NCI-H1694 treated with DMSO at 0.1 percent for 48 hours (cell line): ENCODE measurements at places on chromosomes 6 and 20.

DNA sequence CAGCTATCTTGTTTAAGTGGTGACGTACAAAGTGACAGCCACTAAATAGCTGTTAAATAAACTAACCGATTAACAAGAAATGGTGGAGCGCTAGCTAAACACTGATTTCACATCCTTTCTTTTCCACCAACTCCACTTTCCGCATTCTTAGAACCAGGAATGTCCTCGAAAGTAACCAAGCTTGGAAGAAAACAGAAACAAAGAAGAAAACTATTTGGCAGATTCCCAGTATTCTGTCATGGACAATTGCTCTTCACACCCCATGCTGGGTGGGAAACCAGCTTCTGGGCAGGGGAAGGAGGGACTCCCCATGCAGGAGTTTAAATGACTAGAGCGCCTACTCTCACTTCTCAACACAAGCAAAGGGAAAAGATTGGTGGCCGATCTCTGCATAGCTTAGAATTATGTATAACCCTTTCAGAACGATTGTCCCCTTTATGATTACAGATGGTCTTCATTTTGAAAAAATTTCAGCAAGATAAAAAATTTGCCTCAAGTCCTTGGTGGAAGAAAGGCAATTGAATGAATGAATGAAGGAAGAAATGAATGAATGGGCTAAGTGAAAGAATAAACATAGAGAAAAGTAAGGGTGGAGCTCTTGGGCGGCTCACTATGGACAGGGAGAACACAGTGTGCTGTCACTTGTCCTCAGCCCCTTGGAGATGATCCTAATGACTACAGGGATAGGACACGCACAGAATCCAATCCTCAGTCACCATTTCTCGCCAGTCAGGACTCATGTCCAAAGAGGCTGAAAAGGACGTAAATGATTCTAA is 148.7 kb upstream of the NEDD9 start:
- no peak for DNase-seq

GRCh38 chr6:17721671-17722070 is 14.9 kb upstream of the NUP153 start:
- DNase-seq, result no peak

- peak; percentile 38 for DNase-seq
Observed at GRCh38 chr6:44223319-44224028, at the start of gene SLC29A1. TSS of gene SLC29A1 (plus strand) at chr6:44223595. CDS start at chr6:44227314, 3,719 bp downstream.

DNA sequence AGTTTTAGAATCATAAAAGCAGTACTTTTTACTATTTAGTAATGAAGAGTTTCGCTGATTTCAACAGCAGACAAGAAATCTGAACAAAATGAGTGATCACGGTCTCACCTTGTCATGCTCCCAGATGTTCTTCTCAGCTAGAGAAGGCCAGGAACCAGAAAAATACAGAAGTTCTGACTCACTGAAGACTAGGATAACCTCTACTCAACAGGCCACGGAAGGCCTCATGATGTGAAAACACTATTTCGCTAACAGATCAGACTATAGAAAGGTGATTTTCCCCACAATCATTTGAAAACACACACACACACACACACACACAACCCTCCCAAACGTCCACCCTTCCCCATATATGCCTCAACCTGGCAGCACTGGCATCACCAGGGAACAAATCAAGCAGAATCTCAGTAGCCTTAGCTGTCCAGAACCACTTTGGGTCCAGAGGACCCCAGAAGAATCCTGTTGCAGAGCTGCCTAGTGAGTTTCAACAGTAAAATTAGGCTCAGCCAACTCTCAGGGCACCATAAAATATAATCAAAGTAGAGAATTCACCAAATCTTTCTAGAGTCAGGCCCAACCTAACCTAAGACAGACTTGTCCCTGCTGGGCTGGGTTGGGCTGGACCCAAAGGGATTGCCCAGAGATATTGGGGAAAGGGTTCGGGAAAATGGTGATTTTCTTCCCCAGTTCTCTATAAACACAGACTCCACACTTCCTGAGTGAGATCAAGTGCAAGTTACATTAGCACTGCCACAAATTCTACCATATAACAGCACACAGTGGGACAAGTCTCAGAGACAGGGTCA is 7.9 kb downstream of the EXOC2 start:
- no peak for DNase-seq

DNA sequence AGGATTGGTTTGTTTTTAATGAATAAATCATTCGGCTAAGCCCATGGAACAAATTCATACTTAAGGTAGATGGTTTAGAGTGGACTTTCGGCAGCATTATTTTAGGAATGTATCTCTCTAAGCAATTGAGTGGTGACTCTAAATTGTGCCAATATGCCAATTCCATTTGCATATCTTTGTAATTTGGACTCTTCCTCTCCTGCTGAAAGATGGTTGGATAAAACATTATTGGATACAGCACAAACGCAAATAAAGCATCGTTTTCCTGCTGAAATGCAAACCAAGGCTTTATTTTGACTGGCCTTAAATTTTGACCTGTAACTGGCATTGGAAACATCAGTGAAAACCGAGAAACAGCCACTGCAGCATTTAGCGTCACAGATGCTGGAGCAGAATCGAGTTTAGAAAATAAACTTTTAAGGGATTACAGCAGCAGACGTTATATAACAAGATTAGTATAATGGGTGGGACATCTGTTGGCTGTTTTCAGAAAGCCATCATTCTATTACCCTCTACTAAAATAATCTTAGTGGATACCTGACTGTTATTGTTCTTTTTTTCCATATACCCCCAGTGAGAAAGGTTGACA is 726.0 kb downstream of the KIF16B start:
- no peak for DNase-seq

DNA sequence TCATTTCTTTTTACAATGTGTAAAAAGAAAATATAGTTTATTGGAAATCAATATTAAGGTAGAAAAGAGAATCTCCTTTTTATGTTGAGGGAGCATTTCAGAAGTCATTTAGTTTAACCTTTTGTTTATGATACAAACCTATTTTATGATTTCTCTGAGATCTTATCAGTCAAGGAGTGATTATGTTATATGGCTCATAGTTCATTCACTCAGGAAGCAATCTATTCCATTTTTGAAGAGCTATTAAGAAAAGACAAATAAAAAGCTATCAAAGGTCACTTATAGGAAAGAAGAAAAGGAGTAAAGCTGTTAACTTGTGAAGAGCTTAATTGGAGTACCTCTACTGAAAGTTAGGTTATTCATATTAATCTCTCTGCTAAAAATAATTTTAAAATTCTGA is 526.6 kb upstream of the JAG1 start:
- no peak for DNase-seq

GRCh38 chr6:168428863-168429262 is 12.1 kb upstream of the SMOC2 start:
- DNase-seq, result no peak

DNA sequence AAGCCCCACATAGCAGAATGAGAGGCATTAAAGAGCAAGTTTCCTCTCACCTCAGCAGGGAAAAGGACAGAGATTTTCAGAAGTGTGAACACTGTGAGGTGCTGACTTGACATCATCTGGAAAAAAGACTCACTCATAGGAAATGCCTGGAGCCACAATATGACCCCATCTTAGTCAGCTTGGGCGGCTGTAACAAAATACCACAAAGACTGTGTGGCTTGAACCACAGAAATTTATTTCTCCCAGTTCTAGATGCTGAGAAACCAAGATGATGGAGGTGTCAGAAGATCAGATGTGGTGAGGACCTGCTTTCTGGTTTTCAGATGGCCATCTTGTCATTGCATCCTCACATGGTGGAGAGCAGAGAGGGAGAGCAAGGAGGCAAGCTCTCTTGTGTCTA is 253.1 kb downstream of the ADGB start:
- no peak for DNase-seq

DNA sequence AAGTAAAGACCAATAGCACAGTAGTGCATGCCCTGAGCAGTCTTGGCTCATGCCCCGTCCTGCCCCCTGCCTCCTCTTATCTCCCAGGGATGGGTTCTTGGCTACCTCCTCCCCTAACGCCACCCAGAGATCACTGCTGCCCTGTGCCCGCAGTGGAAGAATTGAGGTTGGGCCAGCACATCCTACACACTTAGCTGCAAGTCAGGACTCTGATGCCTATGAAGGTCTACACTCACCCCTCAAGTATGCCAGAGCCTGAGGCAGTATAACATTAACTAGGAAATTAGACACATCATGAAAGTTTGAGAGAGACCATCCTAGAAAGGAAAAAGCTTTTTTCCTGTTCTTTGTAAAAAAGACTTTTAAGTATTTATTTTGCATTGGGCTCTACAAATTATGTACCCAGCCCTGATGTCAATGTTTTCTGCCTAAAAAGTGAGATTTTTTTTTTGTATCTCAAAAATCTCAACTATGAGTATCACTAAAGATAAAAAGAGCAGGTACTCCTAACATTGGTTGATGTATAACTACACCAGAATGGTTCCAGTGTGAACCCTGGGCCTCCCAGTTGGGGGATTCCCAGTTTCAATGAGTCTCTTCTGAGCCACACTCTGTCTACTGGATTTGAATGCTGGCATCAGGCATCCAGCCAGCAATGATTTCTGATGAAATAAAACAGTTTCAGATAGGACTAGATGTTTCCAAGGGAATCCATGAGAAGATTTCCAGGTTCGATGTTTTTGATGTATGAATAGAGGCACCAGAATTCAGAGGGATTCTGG is 115.4 kb downstream of the ISM1 start:
- DNase-seq, result no peak

GRCh38 chr6:20033697-20034407 is 178.4 kb downstream of the MBOAT1 start:
- no peak for DNase-seq

GRCh38 chr6:53573299-53573698 is 28.4 kb upstream of the GCLC start:
- DNase-seq, result no peak
